ENCODE measurements at places on chromosomes 3 and 15.
A peak's percentile ranks its signal among the peaks of the same experiment; 100 is the strongest.

- no peak for DNase-seq
Measured at GRCh38 chr3:49265661-49266386, 11.2 kb downstream of the C3orf62 start.

DNA sequence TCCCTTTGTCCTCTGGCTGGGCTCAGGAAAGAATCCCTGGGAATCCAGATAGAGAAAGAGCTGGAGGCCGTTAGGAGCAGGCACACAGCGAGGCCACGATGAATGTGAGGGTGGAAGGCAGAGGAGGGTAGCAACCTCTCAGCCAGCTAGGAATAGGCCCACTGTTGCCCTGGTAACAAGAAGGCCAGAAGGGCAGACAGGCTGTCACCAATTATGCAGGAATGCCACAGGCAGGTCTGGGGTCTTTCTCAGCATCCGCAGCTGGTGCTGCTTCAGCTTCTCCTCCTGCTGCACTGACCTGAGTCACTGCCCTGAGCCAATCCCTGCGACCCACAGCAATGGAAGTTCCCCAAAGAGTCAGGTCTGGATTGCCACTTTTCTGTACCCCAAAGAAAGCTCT lies 62.8 kb upstream of the C3orf80 start:
- peak; percentile 4 for DNase-seq

DNA sequence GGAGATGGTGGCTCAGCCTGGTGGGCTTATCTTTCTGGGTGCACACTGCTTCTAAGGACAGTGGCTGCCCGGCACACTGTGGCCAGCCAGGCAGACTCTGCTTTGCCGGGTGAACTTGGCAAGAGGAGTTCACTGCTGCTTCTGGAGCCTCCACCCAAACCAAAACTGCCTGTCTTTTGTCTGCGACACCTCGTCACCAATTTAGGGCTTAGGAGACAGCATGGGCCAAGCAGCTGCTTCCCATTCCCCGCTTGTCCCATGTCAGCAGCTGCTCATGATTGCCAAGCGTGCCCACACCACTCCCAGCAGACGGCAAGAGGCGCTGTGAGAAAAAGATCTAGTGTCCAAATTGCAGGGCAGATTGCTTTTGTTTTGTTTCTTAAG lies 57.3 kb downstream of the LSM3 start:
- no peak for DNase-seq

- no peak for DNase-seq
Measured at GRCh38 chr15:55257938-55258337, 31.7 kb downstream of the RAB27A start.

GRCh38 chr3:3340526-3340925 lies 161.0 kb upstream of the CRBN start:
- DNase-seq, result no peak

DNA sequence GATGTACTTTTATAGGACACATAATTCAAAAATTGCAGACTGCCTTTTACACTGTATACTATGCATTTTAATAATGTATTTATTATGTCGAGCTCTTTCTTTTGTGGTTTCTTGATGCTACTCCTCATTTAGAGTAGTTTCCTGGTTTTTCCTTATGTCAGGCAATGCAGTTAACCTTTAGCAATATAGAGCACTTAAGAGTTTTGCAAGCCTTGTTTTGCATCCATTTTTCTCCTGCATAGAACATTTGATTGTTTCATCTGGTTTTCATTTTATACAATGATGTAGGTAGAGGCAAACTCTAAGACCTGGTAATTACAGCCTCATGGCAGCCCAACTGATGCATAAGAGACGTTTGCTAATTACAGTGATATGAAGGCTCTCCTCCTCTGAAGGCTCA lies 86.3 kb downstream of the PDZRN3 start:
- DNase-seq, result no peak

DNA sequence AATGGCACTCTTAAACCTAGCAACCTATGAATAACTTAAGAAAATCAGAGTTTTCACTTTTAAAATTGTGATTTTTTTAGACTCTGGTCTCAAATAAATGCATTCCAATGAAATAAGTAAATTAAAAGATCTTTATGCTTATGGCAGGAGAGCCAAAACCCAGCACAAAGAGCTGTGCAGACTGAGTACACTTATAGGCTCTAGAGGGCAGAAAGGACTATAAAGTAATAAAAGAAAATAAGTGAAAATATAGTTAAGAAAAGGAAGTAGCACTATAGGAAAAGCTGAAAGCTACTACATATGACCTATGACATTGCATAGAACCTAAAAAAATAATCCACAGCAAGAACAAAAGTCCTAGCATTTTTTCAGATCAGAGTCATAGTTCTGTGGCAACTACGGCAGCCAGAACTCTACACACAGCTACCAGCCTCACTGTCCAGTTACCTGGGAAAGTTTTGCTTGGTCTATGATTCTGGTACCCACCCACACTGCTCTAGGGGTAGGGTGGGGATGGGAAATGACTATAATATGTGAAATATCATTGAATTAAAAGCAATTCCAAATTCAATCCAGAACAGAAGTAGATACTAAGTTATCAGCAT lies 30.5 kb downstream of the CLASP2 start:
- DNase-seq, result no peak

DNA sequence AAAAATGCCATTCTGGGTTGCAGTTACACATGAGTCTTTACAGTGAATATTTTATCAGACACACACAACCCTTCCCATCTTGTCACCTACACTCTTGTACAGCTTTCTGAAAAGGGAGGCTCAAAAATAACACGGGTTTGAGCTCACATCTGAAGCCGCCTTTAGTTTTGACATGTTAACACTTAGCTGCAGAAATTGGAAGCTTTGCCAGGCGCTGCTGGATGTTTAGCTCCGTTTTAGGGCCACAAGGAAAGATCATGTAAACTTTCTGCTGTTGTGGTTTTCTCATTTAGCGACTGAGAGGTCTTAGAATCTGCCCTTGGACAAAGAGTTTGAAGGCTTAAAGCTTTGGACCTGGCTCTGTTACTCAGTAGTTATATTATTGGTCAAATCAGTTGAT lies 120.1 kb downstream of the OXNAD1 start:
- DNase-seq, result no peak

DNA sequence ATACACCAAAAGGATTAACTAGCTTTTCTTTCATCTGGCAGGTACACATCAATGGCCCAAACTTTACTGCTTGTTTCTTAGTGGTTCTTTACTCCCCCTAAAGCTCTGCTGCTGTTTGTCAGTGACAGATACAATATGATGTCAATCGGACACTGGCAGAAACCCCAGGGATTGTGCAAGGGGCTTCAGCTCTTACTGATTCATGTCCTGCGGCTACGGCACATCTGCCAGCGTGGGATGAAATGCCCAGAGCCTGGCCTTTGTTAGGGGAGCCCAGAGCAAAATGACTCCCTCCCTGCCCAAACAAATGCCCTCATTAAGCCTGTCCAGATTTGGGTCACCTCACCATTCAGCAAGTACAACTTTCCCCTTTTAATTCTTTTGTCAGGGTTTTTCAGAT lies 28.3 kb downstream of the SRP14 start:
- DNase-seq, result peak; percentile 57

- DNase-seq, result peak; percentile 62
Measured at GRCh38 chr3:149342413-149343380, 9.3 kb upstream of the TM4SF18 start.

DNA sequence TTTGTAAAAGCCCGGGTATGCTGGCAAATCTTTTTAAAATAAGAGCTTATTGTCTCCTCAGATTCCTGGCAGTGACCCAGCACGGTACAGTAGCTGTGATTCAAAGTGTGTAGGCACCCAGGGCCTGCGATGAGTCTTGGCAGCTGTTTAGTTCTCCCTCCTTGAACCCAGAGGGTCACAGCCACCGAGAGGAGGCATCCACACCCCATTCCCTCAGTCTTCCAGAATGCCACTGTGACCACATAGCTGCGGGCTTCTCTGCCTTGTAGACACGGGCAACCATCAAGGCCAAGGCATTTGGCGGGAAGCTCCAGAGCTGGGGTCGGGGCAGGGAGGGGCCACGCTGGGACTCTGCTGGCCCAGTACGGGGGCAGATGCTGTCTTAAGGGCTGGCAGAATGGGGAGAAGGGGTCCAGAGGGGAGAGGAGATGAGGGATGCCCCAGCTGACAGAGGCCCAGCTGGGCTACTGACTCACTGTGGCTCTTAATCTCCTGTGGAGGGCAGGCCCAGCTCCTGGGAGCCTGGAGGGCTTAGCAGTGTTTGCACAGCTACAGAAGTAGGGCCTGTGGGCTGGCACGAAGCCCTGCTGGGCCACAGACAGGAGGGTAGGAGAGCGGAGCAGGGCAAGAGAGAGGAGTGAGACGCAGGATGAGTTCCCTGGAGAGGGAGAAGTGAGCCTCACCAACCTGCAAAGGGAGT lies 68.8 kb upstream of the DLG1 start:
- DNase-seq, result no peak

DNA sequence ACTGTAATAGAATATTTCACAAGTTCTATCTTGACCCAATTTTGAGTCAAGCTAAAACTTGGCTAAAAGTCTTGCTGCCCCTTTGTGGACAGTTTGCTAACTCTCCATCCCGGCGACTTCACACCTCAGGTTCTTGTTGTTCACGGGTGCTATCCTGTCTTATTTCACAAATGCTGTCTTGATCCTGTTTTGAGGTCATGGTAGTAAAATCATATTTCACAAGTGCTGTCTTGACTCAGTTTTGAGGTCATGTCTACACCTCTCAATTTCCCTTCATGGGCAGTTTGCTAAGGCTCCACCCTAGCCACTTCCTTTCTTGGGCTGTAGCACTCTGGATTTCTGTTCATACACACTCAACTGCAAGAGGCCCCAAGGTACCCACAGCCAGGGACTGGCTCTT lies 45.0 kb upstream of the GK5 start:
- DNase-seq, result peak; percentile 54

- DNase-seq, result no peak
Measured at GRCh38 chr3:194395778-194396538, 3.1 kb downstream of the GP5 start.

GRCh38 chr3:11230125-11230524 lies 42.1 kb upstream of the ATG7 start:
- no peak for DNase-seq

DNA sequence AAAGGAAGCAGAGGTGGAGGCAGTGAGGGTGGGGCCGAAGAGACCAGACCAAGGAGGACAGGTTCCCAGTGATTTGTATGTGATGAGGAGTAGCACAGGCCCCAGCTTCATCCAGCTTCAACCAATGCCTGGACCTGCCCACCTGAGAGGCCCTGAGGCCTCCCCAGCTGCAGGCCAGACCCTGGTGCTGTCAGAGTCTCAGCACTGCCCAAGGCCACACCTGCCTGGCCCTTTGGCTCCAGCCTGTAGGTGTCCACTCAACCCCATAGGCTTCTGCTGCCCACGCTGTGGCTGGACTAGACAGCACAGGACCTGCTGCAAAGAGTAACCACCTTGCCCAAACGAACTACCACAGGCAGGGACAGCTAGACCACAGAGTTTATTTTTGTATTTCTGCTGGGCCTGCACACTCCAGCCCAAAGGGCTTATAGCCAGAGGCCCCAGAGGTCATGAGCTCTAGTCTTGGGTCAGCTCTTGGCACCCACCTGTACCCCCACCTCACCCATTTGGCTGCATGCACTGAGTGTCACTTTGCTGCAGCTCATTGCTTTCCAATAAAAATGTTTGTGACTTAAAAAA lies 81.9 kb upstream of the CDV3 start:
- no peak for DNase-seq

DNA sequence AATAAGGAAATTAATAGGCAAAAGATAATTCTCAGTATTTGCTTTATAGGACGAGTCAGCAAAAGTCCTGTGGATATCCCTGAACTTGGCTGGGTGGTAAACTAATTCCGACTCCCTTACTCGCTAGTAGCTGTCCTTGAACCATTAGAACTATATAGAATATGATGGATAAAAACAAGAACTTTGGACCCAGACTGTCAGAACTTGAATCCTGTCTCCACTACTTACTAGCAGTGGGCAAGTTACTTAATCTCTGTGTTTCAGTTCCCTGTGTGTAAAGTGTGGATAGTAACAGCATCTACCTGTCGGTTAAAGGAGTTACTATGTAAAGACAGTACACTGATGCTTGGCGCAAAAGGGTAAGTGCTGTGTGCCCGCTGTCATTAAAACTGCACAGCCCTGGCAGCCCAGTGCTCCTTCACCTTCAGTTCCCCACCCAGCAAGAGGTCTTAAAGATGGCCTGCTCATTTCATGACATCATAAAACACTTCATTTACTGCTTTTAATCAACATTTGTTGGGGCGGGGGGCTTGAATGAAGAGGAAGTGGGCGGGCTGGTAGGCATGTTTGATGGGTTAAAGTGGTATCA lies 7.3 kb downstream of the TPM1 start:
- no peak for DNase-seq

GRCh38 chr15:31396881-31397560 lies 70.4 kb downstream of the KLF13 start:
- DNase-seq, result peak; percentile 81

DNA sequence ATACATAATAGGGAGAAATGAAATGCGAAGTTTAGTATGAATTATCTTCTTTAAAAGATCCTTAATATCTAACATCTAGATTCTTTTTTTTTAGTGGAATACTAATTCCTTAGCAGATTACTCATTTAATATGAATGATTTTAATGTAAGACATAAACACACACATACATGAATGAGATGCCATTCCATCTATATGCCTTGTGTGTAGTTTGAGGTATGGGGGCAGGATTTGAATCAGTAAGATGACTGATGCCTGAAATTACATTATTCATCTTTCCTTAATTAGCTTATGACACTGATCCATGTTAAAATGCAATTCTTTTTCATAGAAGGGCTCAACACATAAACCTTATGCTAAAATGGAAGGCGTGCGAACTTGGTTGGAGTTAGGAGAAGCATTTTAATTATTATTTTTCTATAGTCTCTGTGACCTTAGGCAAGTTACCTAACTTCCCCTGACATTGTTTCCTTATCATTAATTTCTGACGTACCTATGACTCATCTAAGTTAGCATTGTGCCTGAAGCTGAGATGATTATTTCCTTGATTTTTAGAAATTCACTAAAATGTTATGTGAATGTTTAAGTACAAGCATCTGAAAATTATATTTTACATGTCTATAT lies 10.8 kb upstream of the BNIP2 start:
- no peak for DNase-seq

- DNase-seq, result no peak
Measured at GRCh38 chr3:81558106-81558505, 203.3 kb downstream of the GBE1 start.

DNA sequence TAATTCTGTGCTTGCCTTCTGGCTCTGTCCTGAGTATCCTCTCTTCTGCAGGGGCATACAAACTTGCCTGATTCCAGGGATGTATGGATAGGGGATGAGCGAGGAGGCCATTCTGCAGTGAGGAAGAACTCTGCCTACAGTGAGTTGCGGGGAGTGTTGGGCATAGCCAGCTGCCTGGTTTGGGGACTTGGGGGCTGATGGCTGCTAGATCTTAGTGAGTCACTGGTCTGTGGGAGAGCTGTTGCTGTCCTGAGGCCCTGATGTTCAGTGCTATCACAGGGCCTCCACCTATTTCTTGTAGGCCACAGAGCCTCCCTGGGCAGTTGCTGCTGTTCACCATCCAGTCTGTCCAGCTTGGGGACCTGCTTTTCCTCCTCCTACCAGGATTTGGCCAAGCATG lies 20.3 kb downstream of the CDAN1 start:
- DNase-seq, result no peak

GRCh38 chr3:51904034-51904823 lies 1.1 kb upstream of the IQCF1 start:
- DNase-seq, result no peak
